ENCODE measurements at places on chromosomes 12 and 14. TPM values are rescaled to one million over a fixed set of nuclear protein-coding genes. Genes with fewer than 3 reads are reported as not detected.

GRCh38 chr12:122079033-122079531, 526 bp downstream of the MLXIP start:
- H3K27ac ChIP-seq = peak overlapping the region; percentile 88
- no peaks in the 10 kb centered on the region for H3K27me3 ChIP-seq
- H3K36me3 ChIP-seq = no peaks in the 10 kb centered on the region
- peaks cover 43% of the 10 kb centered on the region for H3K4me1 ChIP-seq

DNA sequence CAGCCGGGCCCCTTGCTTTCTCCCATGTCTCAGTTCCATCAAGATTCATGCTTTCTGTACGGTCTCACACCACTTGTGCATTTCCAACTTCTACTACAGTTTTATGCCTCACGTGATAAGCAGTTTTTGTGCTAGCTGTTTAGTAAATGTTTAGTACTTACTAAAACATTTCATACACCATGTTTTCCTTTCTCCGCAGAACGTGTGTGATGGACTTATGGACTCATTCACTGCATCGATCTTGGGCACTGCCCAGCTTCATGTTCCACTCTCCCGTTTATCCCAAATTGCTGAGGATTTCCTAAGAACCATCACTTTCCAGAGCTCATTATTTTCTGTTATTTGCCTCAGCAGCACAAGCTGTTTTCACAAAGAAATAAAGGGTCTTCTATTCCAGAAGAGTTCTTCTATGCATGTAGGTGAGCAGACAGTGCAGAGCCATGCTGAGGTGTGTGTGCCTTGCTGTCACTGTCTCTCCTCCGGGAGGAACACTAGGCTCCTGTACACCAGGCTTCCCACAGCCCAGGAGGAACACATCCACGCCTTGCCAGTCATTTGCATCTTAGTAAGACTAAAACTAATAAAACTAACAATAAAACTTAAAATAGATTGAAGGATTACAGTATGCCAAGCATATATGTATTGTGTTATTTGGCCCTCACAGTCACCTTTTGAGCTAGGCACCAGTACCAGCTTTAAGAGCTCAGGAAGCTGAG, 90.3 kb upstream of the EEA1 start:
- no peaks in the 10 kb centered on the region for H3K36me3 ChIP-seq
- no peak overlapping the region for H3K27ac ChIP-seq
- H3K4me3 ChIP-seq = no peak overlapping the region
- no peak for DNase-seq
- no peaks in the 10 kb centered on the region for H3K4me1 ChIP-seq
- H3K27me3 ChIP-seq = peaks cover 2% of the 10 kb centered on the region

- H3K36me3 ChIP-seq = no peaks in the 10 kb centered on the region
- no peak for DNase-seq
- no peak overlapping the region for H3K4me3 ChIP-seq
- H3K27ac ChIP-seq = no peak overlapping the region
- peaks cover 7% of the 10 kb centered on the region for H3K4me1 ChIP-seq
- H3K27me3 ChIP-seq = no peaks in the 10 kb centered on the region
These were observed 86.3 kb downstream of the VWF start for GRCh38 chr12:6038160-6038559.

- H3K4me3 ChIP-seq = no peak overlapping the region
- no peak overlapping the region for H3K27ac ChIP-seq
- no peak for DNase-seq
These were observed 1.4 kb downstream of the MEG3 start for GRCh38 chr14:100827101-100828021.

GRCh38 chr12:127819056-127819455, 447.9 kb upstream of the TMEM132C start:
- no peaks in the 10 kb centered on the region for H3K4me1 ChIP-seq
- no peaks in the 10 kb centered on the region for H3K36me3 ChIP-seq
- no peak for DNase-seq

GRCh38 chr12:47557386-47557785, 148.4 kb downstream of the RPAP3 start:
- H3K27me3 ChIP-seq = peaks cover 8% of the 10 kb centered on the region
- no peak for DNase-seq
- H3K27ac ChIP-seq = no peak overlapping the region
- peaks cover 6% of the 10 kb centered on the region for H3K4me1 ChIP-seq
- peaks cover 9% of the 10 kb centered on the region for H3K36me3 ChIP-seq

- H3K27ac ChIP-seq = no peak overlapping the region
- H3K4me3 ChIP-seq = no peak overlapping the region
- no peaks in the 10 kb centered on the region for H3K4me1 ChIP-seq
- H3K36me3 ChIP-seq = no peaks in the 10 kb centered on the region
- no peak for DNase-seq
These were observed 191.2 kb upstream of the PELI2 start for GRCh38 chr14:55927028-55927427.

GRCh38 chr12:83408146-83408545, 721.4 kb downstream of the TMTC2 start:
- no peaks in the 10 kb centered on the region for H3K4me1 ChIP-seq
- no peaks in the 10 kb centered on the region for H3K36me3 ChIP-seq
- no peaks in the 10 kb centered on the region for H3K27me3 ChIP-seq
- DNase-seq = no peak

- no peaks in the 10 kb centered on the region for H3K27me3 ChIP-seq
- peaks cover 17% of the 10 kb centered on the region for H3K4me1 ChIP-seq
- no peak overlapping the region for H3K4me3 ChIP-seq
- no peak for DNase-seq
- no peak overlapping the region for H3K27ac ChIP-seq
These were observed 120.8 kb downstream of the DNAI7 start for GRCh38 chr12:25074113-25074512.

DNA sequence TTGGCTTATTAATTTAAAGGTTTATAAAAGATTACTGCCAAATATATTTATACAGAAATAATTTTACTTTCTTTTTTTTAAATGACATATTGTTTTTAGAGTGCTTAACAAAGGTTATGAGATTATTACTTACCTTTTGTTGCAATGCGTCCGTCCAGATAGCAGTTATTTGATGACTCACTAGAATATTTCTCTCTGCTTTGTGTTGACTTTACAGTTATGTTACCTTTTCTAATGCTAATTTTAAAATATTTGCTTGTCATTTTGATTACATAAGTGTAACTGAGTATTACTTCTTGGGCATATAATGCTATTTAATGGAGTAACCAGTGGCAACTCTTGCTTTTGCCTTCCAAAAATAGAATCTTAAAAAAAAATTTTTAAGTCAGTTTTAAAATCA, 6.3 kb upstream of the PZP start:
- H3K4me3 ChIP-seq = no peak overlapping the region
- no peak overlapping the region for H3K27ac ChIP-seq
- no peak for DNase-seq
- peaks cover 7% of the 10 kb centered on the region for H3K36me3 ChIP-seq
- no peaks in the 10 kb centered on the region for H3K4me1 ChIP-seq

- no peak overlapping the region for H3K4me3 ChIP-seq
- no peaks in the 10 kb centered on the region for H3K27me3 ChIP-seq
- no peaks in the 10 kb centered on the region for H3K4me1 ChIP-seq
- no peak overlapping the region for H3K27ac ChIP-seq
- DNase-seq = no peak
- H3K36me3 ChIP-seq = peaks cover 8% of the 10 kb centered on the region
These were observed 887.2 kb upstream of the SEL1L start for GRCh38 chr14:82420871-82421270.

GRCh38 chr14:53947452-53948204, 9.0 kb downstream of the BMP4 start:
- DNase-seq = no peak
- H3K27me3 ChIP-seq = peaks cover 31% of the 10 kb centered on the region
- no peaks in the 10 kb centered on the region for H3K36me3 ChIP-seq
- no peak overlapping the region for H3K27ac ChIP-seq
- no peaks in the 10 kb centered on the region for H3K4me1 ChIP-seq

GRCh38 chr12:121933522-121934308, 15.3 kb downstream of the CFAP251 start:
- no peaks in the 10 kb centered on the region for H3K36me3 ChIP-seq
- H3K27me3 ChIP-seq = no peaks in the 10 kb centered on the region
- H3K4me3 ChIP-seq = no peak overlapping the region
- H3K4me1 ChIP-seq = no peaks in the 10 kb centered on the region

GRCh38 chr12:12784911-12785814, at the start of gene APOLD1:
Gene APOLD1, plus strand, starts transcription at chr12:12785659. Its CDS starts 33 bp downstream, at chr12:12785692.
- H3K27me3 ChIP-seq = no peaks in the 10 kb centered on the region
- H3K36me3 ChIP-seq = no peaks in the 10 kb centered on the region
- H3K4me3 ChIP-seq = peak within 1 kb of the TSS; percentile 72
- DNase-seq = no peak
- H3K4me1 ChIP-seq = peaks cover 17% of the 10 kb centered on the region

DNA sequence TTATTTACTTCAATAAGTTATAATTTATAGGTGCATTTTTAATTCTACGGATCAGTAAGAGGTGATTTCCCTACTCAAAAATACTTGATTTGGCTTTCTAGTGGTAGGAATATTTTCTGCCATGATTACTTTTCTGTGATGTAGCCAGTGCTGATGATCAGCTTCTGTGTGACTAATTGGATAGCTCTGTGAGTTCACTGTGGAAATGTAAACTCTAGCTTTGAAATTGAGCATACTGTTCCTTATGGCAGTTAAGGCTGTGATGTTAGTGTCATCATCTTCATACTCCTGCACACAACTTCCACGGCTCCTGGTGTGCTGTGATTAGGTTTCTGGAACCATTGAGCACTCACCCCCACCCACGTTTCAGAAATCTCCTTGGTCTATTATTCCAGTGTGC, 48.2 kb downstream of the PLEKHA5 start:
- H3K4me1 ChIP-seq = no peaks in the 10 kb centered on the region
- no peaks in the 10 kb centered on the region for H3K27me3 ChIP-seq
- no peaks in the 10 kb centered on the region for H3K36me3 ChIP-seq
- H3K4me3 ChIP-seq = no peak overlapping the region

DNA sequence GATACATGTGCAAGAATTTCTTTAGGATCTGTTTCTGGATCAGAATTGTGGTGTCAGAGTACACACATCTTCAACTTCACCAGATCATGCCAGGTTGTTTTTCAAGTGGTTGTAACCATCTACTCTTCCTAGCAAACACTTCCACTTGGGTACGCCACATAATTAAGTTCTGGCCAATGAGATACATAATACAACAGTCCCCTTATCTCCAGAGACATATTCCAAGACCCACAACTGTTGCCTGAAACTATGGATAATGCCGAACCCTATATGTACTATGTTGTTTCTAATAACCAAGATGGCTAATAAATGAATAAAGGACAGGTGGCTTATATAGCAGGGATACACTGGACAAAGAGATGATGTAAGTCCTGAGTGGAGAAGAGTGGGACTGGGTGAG, 2.5 kb upstream of the CHPT1 start:
- no peak overlapping the region for H3K27ac ChIP-seq
- no peaks in the 10 kb centered on the region for H3K36me3 ChIP-seq
- H3K27me3 ChIP-seq = no peaks in the 10 kb centered on the region

DNA sequence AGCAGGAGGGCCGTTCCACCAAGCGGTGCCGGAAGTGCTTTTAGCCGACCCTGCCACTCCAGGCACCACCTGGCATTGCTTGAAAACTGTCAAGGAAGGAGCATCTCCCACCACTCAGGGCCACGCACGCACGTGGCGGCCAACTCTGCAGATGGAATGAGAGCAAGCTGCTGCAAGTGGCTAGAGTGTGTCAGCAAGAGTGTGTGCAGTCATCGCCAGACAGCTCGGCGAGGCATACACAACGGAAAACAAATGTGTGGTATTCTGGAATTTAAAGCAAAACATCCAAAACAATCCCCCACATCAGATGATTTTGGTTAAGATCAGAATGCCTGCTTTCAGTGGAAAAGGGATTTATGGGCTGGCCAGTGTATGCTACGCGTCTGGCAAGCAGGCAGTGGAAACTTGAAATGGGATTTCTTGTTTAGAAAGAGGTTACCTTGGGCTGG, 11.2 kb downstream of the CD9 start:
- no peaks in the 10 kb centered on the region for H3K4me1 ChIP-seq
- H3K36me3 ChIP-seq = no peaks in the 10 kb centered on the region
- H3K27ac ChIP-seq = no peak overlapping the region
- DNase-seq = no peak
- H3K4me3 ChIP-seq = no peak overlapping the region
- no peaks in the 10 kb centered on the region for H3K27me3 ChIP-seq

GRCh38 chr12:121218588-121219352, 8.8 kb downstream of the P2RX4 start:
- H3K36me3 ChIP-seq = peaks cover 5% of the 10 kb centered on the region
- H3K27me3 ChIP-seq = no peaks in the 10 kb centered on the region
- no peak overlapping the region for H3K4me3 ChIP-seq
- H3K27ac ChIP-seq = peak overlapping the region; percentile 45
- no peak for DNase-seq
- H3K4me1 ChIP-seq = peaks cover 29% of the 10 kb centered on the region

DNA sequence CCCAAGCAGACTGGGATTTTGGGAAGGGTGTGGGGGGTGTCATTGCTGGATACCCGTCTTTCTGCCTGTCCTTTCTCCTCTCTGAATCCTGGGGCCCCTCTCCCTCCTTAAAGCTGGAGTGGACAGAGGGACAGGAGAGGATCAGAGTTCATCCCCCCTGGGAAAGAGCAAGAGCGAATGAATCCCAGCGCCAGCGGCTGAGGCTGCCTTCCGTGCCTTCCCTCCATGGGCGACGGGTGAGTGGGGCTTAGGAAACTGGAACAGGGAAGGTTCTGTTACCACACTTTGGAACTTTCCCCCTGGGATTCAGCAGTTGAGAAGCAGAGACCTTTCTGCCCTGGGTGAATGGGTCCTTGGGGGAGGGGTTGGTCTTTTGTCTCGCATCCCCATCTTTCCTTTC, 16.2 kb upstream of the RIN3 start:
- H3K27me3 ChIP-seq = no peaks in the 10 kb centered on the region
- H3K36me3 ChIP-seq = no peaks in the 10 kb centered on the region
- peak overlapping the region; percentile 67 for H3K27ac ChIP-seq
- H3K4me1 ChIP-seq = peaks cover 27% of the 10 kb centered on the region
- no peak overlapping the region for H3K4me3 ChIP-seq
- DNase-seq = no peak

GRCh38 chr14:56273155-56273554, 154.9 kb downstream of the PELI2 start:
- H3K36me3 ChIP-seq = no peaks in the 10 kb centered on the region
- no peak overlapping the region for H3K27ac ChIP-seq
- H3K4me3 ChIP-seq = no peak overlapping the region
- H3K4me1 ChIP-seq = no peaks in the 10 kb centered on the region
- no peak for DNase-seq

DNA sequence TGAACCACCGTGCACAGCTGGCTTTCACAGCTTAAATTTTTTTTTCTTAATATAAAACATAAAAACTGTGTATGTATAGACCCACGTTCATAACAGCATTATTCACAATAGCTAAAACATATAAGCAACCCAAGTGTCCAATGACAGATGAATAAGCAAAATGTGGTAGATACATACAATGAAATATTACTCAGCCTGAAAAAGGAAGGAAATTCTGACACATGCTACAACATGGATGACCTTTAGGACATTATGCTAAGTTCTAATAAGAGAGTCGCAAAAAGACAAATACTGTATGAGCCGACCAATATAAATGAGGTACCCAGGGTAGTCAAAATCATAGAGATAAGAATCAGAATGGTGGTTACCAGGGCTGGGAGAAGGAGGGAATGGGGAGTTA, 13.8 kb upstream of the YY1 start:
- DNase-seq = no peak
- H3K4me1 ChIP-seq = peaks cover 20% of the 10 kb centered on the region
- no peak overlapping the region for H3K4me3 ChIP-seq
- H3K27ac ChIP-seq = no peak overlapping the region
- H3K36me3 ChIP-seq = peaks cover 2% of the 10 kb centered on the region

GRCh38 chr12:29067430-29067829, 81.6 kb upstream of the FAR2 start:
- no peak overlapping the region for H3K27ac ChIP-seq
- DNase-seq = no peak
- no peaks in the 10 kb centered on the region for H3K36me3 ChIP-seq
- peaks cover 5% of the 10 kb centered on the region for H3K4me1 ChIP-seq

The ZNF891 gene
- total RNA-seq = 1.4 TPM

The TMEM132D gene
- not detected for total RNA-seq

The USP44 gene
- total RNA-seq = 1.8 TPM

The PLEKHD1 gene
- 0.21 TPM for total RNA-seq

The CLEC4D gene
- not detected for total RNA-seq

The NGB gene
- total RNA-seq = not detected

The BDKRB1 gene
- total RNA-seq = not detected

The LRP1-AS gene
- not detected for total RNA-seq
